Activated T-helper 1 cell treated with Interleukin-2 at 50 U/mL for 16 hours (primary cell): ENCODE measurements at places on chromosomes 16 and 17.
A peak's percentile ranks its signal among the peaks of the same experiment; 100 is the strongest.

DNA sequence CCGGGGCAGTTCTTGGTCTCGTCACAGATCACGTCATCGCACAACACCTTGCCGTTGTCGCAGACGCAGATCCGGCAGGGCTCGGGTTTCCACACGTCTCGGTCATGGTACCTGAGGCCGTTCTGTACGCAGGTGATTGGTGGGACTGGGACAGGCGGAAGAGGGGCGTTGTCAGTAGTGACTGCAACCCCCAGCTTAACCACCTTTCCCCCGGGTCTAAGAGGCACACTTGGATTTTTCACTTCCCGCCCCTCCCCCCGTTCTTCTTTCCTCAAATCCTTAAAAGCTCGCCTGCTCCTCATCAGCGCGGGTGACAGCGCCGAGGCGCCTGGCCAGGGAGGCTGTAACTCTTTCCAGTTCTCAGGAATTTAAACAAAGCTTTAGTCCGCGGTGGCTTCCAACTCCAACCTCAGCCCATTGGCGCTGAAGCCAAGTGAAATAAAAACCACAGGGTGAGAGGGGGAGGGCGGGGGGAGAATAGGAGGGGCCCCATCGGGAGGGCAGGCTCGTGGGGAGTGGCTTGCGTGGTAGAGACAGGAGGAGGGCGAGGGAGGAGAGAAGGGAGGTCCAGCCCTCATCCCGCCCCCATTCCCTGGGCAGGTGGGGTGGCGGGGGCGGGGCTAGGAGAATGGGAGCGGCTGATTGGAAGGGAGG, 1.5 kb downstream of the COL1A1 start:
- peak; percentile 39 for DNase-seq

DNA sequence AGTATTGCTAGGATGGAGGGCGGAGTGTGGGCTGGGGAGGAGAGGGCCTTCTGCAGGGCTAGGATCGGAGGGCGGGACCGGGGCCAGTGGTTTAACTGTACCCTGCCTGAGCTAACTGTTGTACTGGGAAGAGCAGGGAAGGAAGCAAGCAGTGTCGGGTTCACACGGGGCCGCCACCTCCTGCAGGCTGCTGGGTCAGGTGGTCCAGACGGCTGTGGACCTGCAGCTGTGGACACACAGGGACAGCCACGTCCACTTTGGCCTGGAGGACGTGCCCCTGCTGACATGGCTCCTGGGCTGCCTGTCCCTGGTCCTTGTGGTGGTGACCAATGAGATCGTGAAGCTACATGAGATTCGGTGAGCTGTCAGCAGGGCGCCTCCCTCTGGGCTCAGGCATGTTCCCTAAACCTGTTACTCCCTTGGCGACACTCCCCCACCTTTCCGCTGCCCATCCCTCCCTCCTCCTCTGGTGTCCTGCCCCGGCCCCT, 16.6 kb downstream of the CASKIN2 start:
- no peak for DNase-seq

GRCh38 chr16:67528222-67528869, at the start of gene RIPOR1:
TSS of gene RIPOR1 (plus strand) at chr16:67528829. CDS start at chr16:67538447, 9,618 bp downstream.
- peak; percentile 28 for DNase-seq

- DNase-seq: no peak
These were observed 15.4 kb upstream of the MEAK7 start for GRCh38 chr16:84519855-84520254.

DNA sequence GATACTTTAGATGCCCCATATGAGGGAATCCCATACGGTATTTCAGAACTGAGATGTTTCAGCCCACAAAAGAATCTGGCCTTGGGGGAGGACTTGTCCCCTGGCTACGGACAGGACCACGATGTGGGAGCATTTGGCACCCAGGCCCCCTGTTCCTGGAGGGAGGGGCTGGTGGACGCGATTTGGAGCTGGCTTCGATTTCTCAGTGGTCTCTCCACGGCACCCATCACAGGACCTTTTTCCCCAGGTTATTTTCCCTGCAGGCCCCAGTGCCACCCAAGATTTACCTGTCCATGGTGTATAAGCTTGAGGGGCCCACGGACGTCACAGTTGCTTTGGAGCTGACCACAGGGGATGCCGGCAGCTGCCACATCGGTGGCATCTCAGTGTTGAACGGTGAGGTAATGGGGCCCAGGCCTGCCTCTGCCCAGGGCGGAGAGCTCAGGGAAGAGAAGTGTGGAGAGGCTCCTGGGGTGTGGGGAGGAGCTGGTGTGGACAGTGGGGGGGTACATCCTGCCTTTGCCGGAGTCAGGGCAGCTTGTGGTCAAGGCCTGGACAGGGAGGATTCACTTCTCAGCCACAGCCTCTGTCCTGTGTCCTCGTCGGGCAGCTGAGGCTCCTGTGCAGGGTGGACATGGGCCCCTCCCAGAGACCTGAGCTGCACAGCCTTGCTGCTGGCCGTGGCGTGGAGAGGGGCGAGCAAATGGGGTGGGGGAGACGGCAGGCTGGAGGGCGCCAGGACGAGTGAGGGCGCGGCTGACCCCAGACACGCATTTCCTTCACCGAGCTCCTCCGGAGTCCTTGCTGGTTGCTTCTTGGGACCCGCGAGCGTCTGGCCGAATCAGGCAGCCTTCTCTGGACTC, 9.9 kb downstream of the ENGASE start:
- no peak for DNase-seq

DNA sequence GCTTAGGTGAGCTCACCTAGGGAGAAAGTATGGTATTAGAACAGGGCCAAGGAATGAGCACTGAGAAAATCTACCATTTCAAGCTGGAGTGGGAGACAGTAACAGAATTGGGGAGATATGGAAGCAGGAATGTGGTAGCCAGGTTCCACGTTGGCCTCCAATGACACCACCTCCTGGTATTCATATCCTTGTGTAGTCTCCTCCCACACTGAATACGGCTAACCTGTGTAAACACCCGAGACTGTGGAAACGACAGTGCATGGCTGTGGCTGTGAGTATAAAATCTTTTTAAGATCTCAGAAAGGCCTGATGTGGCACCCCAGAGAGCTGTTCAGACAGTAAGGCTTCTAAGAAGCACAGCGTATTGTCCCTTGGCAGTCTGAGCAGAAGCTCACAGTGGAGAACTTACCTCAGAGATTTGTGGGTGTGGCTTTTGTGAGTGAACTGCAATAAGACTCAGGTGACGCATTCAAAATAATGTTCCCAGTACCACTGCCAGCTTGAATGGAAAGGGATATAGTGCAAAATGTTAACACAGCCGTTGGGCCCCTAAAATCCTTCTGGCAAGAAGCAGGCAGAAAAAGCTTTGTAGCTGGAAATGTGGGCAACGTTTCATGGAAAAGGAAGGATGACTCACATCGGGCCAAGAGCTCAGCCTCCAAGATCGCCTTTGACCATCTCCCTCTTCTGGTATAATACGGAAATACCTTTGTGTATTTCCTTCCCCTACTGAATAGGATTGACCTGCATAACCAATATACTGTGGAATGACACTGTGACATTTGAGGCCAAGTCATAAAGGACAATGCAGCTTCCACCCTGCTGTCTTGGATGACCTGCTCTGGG, 14.4 kb downstream of the SDR42E1 start:
- no peak for DNase-seq

GRCh38 chr17:77693301-77693700, 265.2 kb upstream of the TNRC6C start:
- DNase-seq: no peak

- no peak for DNase-seq
These were observed 4.0 kb upstream of the FBXL20 start for GRCh38 chr17:39405436-39405835.

- DNase-seq: no peak
These were observed 47.4 kb upstream of the JPH3 start for GRCh38 chr16:87554754-87555427.

DNA sequence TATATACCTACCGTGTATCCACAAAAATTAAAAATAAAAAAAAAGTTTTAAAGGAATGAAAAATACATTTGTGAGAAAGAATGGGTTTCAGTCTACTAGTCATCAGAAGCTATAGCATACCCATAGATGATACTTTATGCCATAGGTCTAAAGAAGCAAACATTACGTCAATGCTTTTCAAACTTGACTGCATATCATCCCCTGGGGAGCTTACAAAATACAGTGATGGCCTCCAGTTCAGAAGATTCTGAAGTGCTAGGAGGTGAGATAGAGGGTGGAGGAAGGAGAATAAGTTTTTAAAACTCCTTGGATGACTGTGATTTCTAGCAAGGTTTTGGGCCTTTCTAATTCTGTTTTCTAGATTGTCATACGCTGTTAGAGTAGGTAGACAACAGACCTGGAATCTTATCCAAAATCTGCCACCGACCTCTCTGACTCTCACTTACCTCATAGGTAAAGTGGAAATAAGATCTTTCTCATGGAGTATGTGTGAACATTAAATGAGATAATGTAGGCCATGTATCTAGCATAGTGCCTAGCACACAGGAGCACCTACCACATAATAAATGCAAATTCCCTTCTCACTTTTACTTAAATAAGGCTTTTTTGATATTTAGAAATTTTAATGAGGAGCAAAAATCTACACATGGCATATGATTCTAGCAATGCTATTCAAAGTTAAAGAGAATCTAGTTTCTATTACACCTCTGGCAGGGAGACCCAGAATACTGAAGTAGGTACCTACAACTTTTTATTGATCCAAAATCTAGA, 12.4 kb downstream of the MMD start:
- no peak for DNase-seq

GRCh38 chr17:63274146-63274545, 172.0 kb downstream of the CYB561 start:
- DNase-seq: no peak
